ENCODE measurements at places on chromosomes 11 and 22.

- DNase-seq, result peak; percentile 23
Measured at GRCh38 chr11:6022956-6023355, 7.6 kb downstream of the OR56A1 start.

DNA sequence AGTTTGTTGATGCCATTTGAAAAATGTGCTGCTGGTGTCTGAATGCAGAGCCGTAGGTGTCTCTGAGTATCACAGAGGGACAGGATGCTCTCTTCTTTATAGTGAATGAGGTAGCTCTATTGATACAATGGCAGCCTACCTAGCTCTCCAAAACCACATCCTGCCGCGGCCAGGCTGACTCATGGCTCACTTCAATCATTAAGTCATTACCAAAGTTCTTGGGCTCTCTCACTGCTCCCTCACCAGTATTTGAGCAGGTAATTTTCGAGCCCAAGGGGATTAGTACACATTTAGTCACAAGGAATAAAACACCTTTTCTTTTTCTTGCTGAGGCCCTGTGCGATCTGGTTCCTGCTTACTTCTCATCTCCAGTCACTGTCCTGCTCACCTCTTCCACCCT, 509.0 kb upstream of the LARGE1 start:
- DNase-seq, result no peak

DNA sequence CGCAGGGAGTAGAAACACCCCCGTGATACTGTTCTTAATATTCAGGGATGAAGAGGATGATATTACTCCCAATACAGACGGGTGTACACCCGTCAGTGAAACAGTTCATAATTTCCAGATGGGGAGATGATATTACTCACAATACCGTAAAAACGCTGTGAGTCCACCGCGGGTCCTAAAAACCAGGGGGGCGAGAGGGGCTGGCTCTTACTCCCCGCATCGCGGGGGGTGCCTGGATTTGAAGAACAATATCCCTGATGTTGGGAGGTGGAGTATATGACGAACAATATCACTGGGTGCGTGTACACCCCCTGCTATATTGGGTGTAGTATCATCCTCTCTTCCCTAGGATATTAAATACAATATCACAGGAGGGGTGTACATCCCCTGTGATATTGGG, 20.5 kb upstream of the APOL5 start:
- DNase-seq, result no peak

DNA sequence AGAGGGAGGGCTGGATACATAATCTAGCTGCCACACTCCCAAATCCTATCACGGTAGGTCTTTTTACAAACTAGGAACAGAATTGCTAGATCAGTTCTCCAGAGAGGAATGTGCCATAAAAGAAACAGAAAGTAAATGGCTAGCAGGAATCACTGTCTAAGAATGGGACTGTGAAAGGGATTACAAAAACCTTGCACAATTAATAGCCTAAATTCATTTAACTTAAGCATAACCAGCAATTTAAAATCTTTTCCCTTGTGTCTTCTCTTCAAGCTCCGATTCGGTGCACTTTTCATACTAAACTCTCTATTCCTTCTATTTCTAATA, 35.2 kb downstream of the APOL5 start:
- DNase-seq, result no peak

DNA sequence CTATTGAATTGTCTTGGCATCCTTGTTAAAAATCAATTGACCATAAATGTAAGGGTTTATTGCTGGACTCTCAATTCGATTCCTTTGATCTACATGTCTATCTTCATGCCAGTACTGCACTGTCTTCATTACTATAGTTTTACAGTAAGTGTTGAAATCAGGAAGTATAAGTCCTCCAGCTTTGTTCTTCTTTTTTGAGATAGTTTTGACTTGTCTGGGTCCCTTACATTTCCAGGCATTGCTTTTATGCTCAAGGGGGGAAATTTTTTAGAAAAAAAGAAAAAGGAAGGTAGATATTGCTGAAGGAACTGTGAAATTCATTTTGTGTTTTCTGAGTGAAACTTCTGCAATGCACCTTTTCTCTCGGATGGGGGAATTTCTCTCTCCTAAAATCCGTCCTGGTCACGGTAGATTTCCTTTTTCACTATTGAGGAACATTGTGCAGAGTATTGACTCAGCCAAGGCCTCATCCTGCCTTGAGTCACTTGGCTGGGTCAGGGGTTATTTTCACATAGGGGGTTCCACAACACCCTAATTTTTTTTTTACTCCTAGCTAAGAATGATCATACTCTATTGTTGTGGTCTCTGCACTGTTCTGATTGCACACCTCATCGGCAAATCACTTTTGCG, 2.8 kb upstream of the ACER3 start:
- DNase-seq, result no peak

Data from AG09309 (cell line).